ENCODE measurements at places on chromosomes 2 and 18. TPM values are rescaled to one million over a fixed set of nuclear protein-coding genes. Genes with fewer than 3 reads are reported as not detected.

Gene TANC1
- 56.2 TPM for total RNA-seq

Gene TRABD2A
- 0.56 TPM for total RNA-seq

Gene DSG2
- total RNA-seq = 37.1 TPM

Gene CHST9
- total RNA-seq = 8.7 TPM

Gene GPR55
- total RNA-seq = not detected

DNA sequence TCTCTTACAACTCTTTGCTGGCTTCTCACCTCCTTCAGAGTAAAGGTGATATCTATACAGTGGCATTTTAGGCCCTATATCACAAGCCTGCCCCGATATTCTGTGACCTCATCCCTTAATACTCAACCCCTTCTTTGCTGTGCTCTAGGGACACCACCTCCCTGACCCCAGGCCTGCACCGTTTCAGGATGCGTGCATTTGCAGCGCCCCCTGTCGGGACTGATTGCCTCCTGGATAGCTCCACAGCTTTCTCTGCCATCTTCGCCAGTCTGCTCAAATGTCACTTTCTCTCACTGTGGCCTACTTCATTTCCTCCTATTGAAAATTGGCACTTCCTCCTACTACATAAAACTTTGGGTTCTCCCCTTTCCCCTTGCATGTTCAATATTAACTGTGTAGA lies 289.6 kb downstream of the SOCS6 start:
- DNase-seq = no peak

- DNase-seq = no peak
Observed at GRCh38 chr18:43596105-43596712, 318.9 kb upstream of the SYT4 start.

DNA sequence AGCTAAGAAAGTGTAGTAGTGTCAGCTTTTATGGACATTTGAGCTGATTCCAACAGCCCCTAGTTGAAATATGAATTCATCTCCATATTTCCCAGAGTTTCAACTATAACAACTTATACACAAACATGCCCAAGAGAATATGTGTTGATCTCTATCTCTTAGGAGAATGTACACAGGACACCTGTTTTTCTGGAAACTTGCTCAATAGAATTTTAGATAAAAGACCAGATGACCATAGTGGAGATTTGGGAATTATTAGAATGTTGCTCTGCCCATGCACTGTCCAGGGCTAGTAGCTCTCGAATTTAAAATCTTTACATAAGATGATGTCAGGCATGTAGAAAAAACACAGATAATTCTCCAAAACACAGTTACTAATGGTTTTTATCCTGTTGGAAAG lies 162.3 kb upstream of the VRK2 start:
- DNase-seq = no peak

- no peak for DNase-seq
Observed at GRCh38 chr2:221228214-221228769, 343.8 kb downstream of the EPHA4 start.

GRCh38 chr2:73297151-73297559 lies 3.8 kb upstream of the EGR4 start:
- no peak for DNase-seq

DNA sequence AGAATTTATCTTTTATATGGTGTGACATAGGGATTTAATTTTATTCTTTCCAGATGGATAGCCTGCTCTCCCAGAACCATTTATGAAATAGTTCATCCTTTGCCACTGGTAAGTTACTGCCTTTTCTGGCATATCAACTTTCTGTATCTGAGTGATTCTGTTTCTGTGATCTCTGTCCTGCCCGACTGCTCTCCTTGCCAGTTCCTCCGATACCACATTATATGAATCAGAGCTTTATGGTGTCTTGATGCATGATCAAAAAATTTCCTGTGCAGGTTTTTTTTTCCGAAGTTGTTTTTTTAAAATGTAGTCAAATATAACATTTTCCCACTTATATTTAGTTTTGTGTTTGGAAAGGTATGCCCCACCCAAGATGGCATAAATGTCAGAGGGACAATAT lies 242.5 kb downstream of the CYP26B1 start:
- no peak for DNase-seq

DNA sequence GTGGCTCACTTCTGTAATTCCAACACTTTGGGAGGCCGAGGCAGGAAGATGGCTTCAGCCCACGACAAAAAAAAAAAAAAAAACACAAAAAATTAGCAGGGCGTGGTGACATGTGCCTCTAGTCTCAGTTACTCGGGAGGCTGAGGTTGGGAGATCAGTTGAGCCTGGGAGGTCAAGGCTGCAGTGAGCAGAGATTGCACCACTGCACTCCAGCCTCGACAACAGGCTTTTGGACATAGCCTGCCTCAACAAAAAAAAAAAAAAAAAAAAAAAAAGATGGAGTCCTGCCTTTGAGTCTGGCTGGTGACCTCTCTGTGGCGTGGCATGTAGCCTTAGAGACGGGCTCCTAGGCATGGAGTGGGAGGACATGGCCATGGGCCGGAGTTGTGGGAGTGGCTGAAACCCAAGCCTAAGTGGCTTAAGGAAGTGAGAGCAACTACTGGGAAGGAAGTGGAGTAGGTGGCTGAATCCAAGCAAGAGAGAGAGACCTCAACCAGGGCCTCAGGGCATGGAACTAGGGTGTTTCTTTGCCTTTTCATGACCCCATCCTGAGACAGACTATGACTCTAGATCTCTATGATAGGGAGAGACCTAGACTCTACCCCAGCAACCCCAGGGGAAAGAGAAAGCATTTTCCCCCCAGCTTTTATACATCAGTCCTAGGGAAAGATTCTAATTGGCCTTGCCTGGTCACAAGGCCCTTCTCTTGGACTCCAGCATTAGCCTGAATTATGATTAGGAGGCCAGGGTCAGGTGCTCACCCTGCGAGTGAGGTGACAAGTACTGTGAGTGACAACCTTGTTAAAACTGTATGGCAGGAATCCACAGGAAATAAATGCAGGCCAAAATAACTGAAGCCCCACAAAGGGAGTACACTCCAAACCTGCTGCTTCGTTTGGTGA lies 34.2 kb downstream of the NPAS2 start:
- DNase-seq = no peak

DNA sequence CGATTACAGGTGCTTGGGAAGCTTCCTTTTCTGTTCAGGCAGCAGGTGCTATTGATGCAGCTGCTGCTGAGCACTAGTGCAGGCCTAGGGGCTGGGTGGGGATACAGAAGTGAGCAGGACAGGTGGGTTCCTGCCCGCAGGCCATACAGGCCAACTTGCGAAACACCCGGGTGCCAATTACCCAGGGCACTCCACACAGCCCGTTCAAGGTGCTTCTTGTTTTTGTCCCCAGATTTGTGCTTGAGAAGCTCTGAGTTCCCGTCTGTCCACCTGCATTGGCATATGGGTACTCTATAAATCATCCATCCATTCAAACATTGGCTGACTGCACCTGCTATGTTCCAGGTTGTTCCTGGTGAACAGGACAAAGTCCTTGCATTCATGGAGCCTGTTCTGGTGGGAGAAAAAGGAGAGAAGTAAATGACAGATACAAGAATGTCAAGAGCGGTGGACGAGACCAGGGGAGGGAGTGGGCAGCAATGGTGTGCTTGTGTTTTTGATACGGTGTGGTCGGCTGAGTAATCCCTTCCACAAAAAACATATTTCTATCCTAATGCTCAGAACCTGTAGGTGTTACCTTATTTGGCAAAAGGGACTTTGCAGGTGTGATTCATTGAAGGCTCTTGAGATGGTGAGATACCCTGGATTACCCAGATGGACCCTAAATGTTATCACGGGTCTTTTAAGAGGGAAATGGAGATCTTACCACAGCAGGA lies 31.4 kb downstream of the SH3BP4 start:
- DNase-seq = no peak
